Activated CD4-positive, alpha-beta T cell treated with anti-CD3 and anti-CD28 coated beads for 36 hours (primary cell): ENCODE measurements at places on chromosomes 12 and 14.
A peak's percentile ranks its signal among the peaks of the same experiment; 100 is the strongest.

DNA sequence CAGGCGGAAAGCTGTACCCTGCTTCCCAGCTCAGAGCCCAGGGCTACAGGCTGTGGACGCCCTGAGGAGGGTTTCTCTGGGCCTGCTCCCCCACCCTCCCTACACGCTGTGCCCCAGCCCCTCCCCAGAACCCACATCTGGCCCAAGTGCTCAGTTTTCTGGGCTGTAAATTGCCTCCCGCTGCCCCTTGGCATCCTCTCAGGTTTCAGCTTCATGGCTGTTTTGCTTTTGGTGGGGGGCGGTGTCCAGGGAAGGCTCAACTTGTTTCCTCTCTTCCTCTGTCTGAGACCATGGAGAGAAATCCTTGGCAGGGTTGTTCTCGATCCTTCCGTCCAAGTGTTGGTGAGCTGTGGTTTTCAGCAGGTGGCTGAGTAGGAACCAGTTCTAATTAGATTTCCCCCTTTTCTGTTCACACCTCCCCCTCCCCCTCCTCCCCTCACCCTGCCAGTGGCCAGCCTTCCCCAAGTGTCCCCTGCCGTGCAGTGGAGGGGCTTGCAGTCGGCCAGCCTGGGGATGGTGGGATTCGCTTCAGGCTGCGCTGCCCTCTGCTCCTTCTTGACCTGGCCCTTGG is 61.8 kb downstream of the TSPAN9 start:
- no peak for DNase-seq

DNA sequence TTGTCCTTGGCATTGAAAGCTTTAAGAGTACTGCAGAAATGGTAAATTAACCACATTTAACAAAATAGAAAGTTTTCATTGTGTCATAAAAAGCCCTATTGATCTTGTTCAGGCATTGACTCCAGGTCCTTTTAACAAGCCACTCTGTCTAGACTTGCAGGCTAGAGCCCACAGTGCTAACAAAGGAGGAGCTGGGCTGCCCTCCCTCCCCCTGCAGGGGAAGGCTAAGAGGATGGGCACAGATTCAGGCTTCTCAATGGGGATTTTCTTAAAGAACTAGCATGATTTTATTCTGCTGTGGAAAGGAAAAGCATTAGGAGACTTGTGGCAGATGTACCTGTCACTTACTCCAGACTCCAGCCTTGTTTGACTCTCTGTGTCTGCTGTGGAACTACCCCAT is 463.6 kb downstream of the NRXN3 start:
- DNase-seq: no peak

DNA sequence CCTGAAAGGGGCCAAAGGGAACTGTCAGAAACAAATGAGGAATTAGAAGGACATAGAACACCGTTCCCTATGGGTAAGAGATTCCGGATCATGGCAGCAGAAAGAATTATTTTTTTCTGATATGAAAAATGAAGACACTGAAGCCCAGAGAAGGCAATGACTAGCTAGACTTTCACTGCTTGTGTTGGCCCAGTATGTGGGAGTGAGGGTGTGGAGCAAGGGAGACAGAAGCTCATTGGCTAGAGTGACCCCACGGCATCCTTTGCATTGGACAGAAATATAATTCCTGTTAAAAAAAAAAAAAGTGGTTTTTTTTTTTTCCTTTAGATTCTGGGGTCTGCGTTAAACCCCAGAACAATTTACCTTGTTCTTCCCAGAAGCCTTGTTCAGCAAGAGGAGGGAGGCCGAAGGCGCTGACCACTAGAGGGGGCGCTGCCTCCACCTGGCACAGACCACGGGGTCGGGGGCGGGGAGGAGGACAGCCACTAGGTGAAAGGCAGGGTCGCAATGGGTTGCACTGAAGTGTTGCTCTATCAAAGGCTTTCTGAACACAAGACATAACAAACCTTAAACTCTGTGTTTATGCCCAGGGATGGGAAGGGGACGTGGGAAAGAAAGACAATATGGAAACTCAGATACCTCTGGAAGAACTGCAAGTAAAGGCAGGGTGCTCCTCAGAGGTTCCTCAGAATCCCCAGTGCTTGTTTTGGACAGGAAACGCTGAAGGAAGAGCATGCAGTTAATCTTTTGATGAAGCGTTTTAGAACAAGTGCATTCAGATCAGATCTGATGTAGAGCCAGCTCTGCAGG is 156.8 kb downstream of the KCNA5 start:
- peak; percentile 72 for DNase-seq

DNA sequence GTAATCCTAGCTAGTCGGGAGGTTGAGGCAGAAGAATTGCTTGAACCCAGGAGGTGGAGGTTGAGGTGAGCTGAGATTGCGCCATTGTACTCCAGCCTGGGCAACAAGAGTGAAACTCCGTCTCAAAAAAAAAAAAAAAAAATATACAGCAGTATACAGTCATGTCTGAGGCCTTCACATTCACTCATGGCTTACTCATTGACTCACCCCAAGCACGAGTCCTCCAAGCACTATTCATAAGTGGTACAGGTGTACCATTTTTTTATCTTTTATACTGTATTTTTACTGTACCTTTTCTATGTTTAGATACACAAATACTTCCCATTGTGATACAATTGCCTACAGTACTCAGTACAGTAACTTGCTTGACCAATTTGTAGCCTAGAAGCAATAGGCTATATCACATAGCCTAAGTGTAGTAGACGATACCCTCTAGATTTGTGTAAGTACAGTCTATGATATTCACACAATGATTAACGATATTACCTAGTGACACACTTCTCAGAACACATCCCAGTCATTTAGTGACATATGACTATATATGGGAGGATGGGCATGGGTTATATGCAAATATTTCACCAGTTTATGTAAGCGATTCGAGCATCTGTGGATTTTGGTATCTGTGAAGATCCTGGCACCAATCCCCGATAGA is 12.2 kb downstream of the LLPH start:
- DNase-seq: no peak

- DNase-seq: no peak
Measured at GRCh38 chr14:58866391-58866790, 228.6 kb downstream of the DACT1 start.

DNA sequence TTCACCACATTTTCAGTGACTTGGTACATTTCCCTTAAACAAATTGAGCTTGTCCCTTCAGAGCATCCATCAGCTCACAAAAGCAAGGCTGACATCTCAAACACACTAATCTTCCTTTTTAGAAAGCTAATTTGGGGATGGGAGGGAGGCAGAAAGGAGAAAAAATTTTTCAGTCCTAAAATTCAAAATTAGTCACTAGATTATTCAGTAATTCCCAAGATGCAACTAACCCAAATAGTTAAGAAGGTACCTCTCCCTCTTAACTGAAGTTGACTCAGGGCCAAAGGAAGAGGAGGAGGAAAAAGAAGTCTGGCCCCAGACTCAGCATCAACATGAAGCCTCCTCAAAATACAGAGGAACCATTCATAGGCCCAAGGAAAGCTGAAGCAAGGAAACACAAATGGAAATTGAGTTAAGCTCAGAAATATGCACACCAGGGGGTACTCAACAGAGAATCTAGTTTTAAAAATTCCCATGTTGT is 21.7 kb downstream of the CBX5 start:
- no peak for DNase-seq

DNA sequence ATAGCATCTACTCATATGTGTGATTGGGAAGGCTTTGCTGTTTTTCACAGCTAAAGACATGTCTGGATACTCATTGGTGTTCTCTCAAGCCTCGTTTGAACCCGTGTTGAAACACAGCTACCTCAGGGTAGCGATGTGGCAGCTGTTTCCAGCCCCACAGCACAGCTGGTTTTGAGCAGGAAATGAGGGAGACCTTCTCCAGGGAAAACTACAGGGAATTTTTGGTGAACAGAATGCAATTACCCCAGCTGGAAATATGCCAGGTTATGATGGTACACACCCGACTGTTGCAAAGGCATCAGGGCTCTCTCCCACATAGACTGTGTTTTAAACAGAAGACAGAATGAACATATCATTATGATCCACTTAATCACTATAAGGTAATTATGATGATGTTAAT is 828.9 kb downstream of the VRK1 start:
- DNase-seq: no peak

DNA sequence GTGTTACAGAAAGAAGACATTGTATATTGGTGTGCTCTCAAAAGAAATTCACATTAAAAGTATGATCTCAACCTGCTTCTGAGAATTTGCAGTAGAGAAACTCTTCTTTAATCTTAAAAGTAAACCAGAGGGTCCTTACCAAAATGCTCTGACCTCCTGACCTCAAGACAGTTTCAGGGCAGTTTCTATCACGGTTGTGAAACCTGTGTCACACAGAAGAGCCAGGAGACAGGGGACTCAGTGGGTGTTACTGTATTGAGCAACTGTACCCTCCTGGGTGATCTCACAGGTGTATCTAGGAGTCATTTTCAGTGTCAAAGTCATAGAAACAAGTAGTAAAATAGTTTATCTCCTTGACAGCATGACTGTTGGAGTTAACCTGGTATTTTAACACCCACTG is 178.0 kb downstream of the GRIP1 start:
- DNase-seq: peak; percentile 6

DNA sequence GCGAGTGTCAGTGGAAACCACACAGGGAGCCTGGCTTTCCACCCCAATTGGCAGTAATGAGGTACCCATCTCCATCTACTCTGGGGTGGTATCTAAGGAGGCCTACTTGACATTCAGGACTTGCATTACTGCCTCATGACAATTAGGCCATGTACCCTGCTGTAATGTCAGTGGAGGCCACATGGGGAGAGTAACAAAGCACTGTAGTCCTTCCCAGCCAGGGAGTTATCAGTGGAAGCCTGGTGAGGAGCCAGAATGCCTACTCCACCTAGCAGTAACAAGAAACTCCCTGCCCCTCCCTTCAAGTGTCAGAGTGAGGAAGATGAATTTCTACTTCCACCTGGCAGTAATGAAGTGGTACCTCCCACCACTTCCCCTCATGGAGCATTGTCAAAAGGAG is 12.5 kb downstream of the TIMM9 start:
- no peak for DNase-seq

- no peak for DNase-seq
Measured at GRCh38 chr12:82730953-82731459, 44.3 kb downstream of the TMTC2 start.

DNA sequence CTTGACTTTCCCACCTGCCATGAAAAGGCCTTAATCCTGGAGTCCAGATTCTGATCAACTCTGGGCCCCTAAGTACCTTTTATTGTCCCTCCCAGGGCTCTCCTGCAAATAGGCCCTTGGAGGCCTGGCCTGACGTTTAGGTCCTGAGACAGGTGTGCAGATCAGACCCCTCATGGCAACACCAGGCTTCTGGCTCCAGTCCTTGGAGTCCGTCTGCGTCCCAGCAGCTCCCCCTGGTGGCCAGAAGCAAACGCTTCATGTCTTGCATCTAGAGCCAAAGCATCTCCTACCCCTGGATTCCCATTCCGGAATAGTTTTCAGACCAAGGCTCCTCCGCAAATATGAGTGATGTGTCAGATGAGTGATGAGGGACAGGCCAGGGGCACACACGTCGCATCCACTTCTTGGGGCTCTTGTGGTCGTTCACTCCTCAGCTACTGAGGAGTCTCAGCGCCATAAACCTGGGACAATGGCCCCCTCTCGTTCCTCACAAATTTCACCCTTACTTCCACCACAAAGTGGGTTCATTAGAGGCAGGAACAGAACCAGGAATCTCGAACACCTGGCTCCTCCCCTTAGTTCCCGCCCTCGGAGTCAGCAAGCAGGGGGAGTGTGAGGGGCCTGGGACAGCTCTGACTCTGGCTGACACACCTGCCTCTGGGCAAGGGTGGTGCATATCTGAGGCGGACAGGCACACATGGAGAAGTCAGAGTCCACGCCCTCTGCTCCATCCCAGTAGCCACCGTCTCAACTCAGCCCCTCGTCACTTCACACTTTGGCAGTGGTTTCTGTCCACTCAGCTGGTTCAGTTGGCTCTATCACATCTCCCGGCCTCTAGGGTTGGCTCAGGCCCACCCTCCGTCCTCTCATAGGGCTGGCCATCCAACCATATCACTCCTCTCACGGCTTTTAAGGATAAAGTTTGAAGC is 77.9 kb upstream of the PWP1 start:
- DNase-seq: peak; percentile 89

GRCh38 chr14:102351023-102351422 is 11.7 kb downstream of the CINP start:
- DNase-seq: no peak

GRCh38 chr14:94474581-94475031 is 1.4 kb downstream of the SERPINA9 start:
- DNase-seq: no peak

- DNase-seq: no peak
Measured at GRCh38 chr12:129589503-129589902, 314.3 kb downstream of the TMEM132D start.

DNA sequence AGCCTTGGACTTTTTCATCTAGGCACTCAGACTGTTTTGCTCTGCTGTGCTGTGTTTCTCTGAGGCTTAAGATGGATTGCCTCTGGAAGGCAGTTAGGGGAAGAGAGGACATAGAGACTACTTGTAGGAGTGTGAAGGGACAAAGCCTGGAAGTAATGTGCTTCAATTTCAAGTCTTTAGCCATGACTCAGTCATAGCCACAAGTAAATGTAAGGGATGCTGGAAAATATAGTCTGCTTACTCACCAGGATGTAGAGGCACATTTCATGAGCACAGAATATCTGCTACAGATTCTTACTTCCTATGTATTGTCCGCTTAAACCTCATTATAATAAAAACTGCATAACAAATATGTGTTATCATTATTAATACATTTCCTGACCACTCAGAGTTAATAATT is 794.3 kb upstream of the NOVA1 start:
- DNase-seq: no peak

DNA sequence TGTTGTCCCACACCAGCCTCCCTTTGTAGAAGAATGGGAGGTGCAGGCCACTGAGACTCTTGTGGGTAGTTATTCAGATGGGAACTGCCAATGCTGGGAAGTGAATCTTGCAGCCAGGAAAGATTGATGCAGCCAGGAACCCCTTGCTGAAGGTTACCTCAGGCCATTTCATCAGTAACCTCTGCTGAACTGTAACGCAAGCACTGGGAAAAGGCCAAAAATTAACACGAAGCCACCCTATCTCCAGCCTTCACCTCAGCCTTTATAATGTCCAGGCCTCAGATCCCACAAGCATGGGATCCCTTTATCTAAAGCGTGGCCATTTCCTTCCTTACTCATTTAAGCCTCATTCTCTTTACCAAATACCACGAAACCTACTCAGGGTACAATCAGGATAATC is 211.1 kb downstream of the SPTSSA start:
- DNase-seq: no peak

- DNase-seq: no peak
Measured at GRCh38 chr14:50608302-50608851, 48.4 kb downstream of the ATL1 start.

GRCh38 chr12:114852976-114853529 is 169.1 kb upstream of the TBX3 start:
- no peak for DNase-seq

- DNase-seq: no peak
Measured at GRCh38 chr14:60922050-60922449, 58.8 kb downstream of the TRMT5 start.

DNA sequence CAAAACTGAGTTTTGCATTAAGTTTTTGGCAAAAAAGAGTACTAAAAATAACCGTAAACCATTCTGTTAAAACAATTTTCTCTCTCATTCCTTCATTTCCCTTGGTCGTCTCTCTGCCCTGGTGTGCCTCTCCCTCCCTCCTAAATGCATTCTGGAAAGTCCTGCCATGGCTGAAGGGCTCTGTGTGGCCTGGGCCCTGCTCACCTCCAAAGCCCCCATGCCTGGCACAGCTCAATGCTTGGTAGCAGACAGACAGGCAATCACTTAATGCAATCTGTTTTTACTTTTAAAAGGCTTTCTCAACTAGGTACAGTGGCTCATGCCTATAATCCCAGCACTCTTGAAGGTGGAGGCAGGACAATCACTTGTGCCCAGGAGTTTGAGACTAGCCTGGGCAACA is 47.8 kb downstream of the CDC42BPB start:
- DNase-seq: no peak

- no peak for DNase-seq
Measured at GRCh38 chr12:108930155-108930554, 50.3 kb downstream of the DAO start.
